ENCODE measurements at places on chromosomes 1 and 21.
A peak's percentile ranks its signal among the peaks of the same experiment; 100 is the strongest.

- no peak for DNase-seq
These were observed 1021.6 kb downstream of the NCAM2 start for GRCh38 chr21:22019766-22020165.

DNA sequence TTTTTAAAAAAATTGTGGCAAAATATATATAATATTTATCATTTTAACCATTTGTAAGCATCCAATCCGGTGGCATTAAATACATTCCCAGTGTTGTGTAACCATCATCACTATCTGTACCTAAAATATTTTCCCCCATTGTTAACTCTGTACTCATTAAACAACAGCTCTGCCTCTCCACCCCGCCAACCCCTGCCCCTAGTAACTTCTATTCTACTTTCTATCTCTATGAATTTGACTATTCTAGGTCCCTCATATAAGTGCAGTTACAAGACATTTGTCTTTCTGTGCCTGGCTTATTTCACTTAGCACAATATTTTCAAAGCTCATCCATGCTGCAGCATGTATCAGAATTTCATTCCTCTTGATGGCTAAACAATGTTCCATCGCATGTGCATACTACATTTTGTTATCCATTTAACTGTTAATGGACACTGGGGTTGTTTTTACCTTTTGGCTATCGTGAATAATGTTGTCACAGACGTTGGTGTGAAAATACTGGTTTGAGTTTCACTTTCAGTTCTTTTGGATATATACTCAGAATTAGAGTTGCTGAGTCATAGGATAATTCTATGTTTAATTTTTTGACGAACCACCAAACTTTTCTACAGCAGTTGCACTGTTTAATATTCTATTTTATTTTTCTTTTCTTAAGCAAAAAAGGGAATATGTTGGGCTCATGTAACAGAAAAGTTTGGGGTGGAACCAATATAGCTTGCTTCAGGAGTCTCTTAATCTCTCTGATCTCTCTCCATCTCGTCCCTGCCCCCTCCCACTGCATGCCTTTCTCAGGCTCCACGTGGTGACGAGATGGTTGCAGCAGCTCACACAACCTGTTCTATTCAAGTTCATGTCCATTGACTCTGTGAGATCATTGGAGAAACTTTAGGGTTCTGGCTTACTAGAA is 25.2 kb upstream of the RCAN1 start:
- no peak for DNase-seq

GRCh38 chr1:247506831-247507230 is 29.4 kb downstream of the OR2C3 start:
- DNase-seq = no peak

DNA sequence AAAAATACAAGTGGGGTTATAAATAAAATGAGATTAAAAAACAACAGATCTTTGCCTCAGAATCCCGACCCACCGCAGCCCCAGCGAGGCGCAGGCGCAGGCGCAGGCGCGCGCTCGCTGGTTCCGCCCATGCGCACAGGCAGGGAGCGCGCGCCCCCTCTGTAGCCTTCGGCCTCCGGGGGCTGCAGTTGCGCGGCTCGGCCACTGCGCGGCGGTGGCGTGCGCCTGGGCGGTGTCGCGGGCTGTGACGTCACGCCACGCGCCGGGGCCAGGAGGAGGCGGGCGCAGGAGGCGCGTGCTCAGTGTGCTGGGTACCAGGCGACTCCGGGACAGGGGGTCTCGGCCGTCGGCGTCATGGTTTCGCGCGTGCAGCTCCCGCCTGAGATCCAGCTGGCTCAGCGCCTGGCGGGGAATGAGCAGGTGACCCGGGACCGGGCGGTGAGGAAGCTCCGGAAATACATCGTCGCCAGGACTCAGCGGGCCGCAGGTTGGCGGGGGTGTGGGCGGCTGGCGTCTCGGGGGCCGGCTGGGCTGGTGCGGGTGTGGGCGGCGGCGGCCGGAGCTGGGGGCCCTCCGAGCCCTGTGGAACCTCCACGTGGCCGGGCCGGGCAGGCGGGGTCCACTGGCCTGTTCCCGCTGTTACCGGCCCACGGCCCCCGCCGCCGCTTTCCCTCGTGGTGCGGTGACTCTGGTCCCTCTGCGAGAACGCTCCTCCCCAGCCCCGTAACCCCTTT is at the start of gene RRP1:
Gene RRP1, plus strand, starts transcription at position 302 of the 734 bp plus-strand sequence. Its CDS starts 53 bp downstream, at position 355.
- DNase-seq = peak; percentile 99
